Pancreas (tissue), 10 donors: ENCODE measurements at places on chromosomes 5 and 9. TPM values are rescaled to one million over a fixed set of nuclear protein-coding genes. Genes with fewer than 3 reads are reported as not detected.

Gene CAMSAP1
- 3.8 TPM for polyA plus RNA-seq

Gene MLLT3
- polyA plus RNA-seq, result 1.8 TPM

Gene SHC3
- 3.5 TPM for polyA plus RNA-seq

Gene RORB
- polyA plus RNA-seq, result 0.38 TPM
